Cerebellar cortex (tissue), 1 donor: ENCODE measurements at places on chromosomes 2 and 18.

- no peak for DNase-seq
These were observed 139.6 kb upstream of the NETO1 start for GRCh38 chr18:73007195-73007914.

- DNase-seq, result peak; percentile 29
These were observed 146.4 kb downstream of the FTCDNL1 start for GRCh38 chr2:199704358-199705238.

GRCh38 chr2:54723131-54723995, at the start of gene EML6:
Gene EML6 (plus strand): TSS chr2:54723662. CDS start chr2:54725062, 1,400 bp downstream.
- peak; percentile 99 for DNase-seq

DNA sequence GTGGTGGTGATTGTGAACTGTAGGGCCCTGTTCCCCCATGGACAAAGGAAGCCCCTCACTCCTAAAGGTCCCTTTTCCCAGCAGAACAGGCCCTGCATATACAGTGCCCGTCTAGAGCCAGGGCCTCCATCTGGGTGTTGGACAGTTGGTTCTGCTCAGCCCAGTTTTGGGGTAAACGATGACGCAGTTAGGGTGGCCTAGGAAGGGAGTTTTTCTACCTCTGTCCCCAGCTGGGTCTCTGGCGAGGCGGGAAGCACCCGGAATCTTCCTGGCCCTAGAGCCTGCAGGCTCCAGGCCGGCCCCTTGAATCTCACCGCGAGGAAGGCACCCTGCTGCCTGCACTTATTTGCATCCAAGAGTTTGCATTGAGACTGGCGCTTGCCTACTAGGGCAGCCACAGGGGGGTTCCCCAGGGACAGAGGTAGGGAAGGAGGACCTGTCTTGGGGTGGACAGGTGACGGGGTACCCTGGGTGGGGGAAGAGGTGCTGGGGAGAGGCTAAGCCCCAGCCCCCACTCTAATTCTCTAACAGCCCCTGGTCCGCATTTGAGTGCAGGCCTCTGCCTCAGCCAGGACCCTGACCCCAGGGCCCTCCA, 529 bp upstream of the MTA3 start:
- peak; percentile 54 for DNase-seq

DNA sequence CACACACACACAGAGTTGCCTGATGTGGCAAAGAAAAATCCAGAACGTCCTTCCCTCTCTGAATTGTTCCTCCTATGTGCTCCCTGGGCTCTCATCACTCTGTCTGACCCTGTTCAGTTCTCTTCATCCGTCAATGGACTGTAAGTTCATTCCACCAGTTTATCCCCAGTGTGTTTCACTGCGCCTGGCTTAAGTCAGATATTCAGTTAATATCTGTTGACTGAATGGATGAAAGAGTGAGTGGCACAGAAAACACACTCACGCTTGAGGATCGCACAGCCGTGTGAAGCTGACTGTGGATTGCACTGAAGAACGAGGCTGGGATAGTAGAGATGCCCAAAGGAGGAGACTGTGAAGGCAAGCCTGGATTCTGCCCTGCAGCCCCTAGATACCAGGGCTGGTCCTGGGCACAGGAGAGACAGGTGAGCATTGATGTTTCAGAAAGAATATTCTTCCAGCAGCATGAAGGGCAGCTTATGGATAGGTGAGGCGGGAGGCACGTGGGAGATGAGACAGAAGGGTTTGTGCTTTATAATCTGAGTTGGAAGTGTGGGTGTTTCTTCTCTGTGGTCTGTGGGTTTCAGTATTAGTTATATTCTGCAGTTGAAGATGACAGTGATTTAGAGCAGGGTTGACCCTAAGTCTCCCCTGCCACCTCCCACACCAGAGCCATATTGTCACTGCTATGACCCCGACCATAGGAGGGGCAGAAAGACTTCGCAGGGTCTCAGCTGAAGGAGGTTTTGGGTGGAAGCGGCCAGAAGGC, 129.9 kb downstream of the SOCS6 start:
- no peak for DNase-seq

DNA sequence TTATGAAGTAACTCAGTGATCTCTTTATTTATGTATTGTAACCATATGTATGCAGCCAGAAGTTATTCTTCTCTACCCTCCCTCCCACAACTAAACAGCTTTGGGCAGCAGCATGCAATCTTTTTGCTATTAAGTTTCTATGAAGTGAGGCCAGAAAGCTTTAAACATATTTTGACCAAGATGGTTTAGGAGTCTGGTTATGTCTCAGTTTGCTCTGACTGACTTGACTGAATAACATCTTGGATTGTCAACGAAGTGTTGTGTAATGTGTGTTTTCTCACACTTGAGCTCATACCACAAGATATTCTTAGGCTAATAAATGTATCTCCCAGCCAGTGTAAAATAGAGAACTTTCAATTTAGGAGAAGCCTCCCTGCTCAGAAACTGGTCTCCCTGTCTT, 104.3 kb downstream of the TTC27 start:
- no peak for DNase-seq

DNA sequence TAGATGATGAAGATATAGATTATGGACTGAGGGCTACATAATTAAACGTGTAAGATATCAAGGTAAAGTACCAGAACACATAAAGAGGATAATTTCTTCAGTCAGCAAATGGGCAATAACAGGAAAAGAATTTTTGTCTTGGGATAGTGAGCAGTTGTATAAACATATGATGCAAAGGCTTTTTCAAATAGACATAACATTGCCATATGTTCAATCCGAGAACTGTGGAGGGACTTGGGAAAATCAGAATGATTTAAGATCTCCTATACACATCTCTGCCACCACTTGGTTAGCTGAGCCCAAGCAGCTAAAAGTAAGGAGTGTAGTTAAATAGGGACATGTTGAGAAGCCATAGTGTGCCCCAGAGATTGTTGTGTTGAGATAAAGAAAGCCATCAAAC, 287.6 kb upstream of the ZNF521 start:
- DNase-seq, result no peak

DNA sequence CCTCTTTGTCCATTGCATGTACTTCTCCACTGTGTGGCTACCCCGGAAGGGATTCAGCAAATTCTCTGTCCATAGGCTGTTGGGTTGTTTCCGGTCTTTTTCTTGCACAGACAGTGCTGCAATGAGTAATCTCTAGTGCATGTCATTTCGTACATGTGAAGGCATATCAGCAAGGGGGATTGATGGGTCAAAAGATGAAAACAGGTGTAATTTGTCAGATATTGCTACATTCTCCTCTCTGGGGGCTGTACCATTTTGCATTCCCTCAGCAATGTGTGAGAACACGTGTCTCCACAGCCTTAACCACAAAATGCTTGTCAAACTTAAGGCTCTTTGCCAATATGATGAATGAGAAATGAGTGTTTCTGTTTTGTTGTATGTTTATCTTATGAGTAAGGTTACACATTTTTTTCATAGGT, 60.5 kb downstream of the KLHL29 start:
- no peak for DNase-seq

- DNase-seq, result no peak
These were observed 9.3 kb upstream of the PSMD1 start for GRCh38 chr2:231047274-231047922.

- no peak for DNase-seq
These were observed 533.7 kb upstream of the CHAC2 start for GRCh38 chr2:53233759-53234547.

DNA sequence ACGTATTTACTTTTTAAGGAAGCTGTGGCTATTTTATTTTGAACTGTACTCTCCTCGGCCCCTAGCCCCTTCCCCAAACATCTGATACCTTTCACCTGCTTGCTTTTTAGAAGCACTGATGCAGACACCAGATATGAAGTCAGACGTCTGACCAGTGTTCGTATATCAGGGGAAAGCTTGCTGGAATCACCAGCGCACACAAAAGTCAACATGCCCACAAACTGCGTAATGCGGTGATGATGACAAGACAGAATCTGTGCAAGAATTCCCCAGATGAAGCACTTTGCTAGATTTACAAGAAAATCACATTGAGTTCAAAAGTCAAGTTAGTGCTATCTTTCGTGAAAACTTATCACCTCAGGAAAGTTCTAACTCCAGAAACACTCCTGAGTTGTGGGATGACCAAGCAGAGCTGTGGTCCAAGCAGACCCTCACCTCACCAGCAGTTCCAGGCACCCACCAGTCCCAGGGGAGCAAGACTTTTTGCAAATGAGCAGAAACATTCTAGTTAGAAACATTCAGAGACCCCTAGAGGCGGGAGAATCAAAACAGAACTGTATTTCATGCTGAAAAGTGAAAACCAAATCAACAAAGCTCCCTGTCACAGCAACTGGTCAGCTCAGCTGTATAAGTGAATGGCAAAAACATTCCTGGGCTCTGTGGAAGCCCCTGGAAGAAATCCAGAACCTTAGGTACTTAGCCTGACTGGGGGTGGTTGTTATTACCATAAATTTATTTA, 55.7 kb downstream of the INO80C start:
- DNase-seq, result no peak

DNA sequence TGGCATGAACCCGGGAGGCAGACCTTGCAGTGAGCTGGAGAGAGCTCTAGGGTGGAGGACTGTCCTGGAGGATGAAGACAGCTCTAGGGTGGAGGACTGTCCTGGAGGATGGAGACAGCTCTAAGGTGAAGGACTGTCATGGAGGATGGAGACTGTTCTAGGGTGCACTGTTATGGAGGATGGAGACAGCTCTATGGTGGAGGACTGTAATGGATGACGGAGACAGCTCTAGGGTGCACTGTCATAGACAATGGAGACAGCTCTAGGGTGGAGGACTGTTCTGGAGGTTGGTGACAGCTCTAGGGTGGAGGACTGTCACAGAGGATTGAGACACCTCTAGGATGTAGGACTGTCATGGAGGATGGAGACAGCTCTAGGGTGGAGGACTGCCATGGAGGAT, 21.1 kb upstream of the KCNG2 start:
- DNase-seq, result no peak

DNA sequence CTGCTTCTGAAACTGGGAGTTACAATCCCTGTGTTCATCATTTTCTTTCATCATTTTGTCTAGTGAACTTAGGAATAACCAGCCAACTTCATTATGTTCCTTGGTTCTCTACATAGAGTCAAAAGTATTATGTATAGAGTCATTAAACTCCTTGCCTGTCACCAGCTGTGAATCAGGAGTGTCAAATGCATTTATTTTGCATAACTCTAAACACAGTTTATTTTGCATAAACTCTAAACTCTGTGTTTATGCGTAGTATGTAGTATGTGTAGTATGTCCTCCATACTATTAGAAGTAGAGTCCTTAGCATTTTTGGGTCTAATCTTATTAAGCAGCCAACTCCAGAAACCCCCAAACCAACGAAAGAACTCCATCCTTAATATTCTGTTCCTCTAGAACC, 164.4 kb downstream of the EVA1A start:
- DNase-seq, result no peak

DNA sequence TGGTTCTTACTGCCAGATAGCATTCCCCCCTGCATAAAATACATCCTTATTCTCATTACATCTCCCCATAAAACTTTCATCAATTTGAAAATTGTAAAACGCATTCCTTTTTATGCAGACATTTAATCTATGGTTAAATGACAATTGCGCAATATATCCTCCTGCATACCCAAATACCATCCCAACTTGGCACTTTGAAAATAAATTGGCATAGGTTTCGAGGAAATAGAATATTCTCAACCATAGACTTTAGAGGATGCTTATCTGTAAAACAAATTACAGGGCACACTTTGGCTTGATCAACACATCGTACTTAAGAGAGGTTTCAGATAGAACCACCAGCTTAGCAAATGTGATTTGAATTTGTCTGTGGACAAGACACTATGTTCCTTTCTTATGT, 31.0 kb upstream of the CAVIN2 start:
- DNase-seq, result no peak

DNA sequence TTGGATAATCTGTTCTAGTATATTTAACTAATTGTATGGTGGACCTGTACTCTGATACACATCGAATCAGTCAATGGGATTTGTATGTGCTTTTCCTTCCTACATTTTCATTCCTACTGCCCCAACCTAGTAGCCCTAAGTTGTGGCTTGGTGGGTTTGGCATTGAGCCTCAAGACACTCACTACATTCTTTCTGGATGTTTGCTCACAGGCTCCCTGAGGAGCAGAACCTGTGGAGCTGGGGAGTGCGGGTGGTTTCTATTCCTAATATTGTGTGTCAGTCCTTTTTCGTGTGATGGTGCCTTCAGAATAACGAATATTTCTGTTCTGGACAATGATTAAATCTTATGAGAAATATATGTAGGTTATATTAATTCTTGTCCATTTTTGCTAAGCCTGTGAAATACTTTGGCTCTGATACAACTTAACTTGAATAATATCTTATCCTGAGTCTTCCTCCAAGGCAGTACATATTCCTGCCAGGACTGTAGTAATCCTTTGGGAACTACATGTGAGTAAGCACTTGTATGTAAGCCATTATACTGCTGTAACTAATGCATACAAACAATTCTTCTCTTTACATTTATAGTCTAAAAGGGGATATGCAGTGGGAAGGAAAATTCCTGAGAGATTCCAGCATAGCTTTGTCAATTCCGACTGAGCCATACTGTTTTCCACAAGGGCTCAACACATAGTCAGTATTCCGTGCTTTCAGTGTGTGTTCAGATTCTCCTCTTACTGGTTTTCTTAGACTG, 150.6 kb downstream of the AGPS start:
- DNase-seq, result no peak

DNA sequence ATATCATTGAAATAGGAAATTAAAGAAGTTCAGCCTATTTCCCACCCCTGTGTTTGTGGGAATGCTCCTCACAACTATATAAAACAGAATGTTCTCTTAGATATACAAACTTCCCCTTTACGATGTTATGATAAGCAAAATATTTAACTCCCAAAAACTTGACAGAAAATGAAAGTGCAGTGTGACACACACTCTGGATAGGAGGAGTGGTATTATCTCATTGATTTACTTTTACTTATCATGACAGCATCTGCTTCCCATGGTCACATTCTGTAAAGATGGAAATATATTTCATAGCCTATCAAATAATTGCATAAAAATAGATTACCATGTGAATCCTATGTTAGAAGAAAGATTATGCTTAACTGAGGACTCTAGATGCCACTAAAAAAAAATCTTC, 96.6 kb upstream of the STK17B start:
- no peak for DNase-seq

DNA sequence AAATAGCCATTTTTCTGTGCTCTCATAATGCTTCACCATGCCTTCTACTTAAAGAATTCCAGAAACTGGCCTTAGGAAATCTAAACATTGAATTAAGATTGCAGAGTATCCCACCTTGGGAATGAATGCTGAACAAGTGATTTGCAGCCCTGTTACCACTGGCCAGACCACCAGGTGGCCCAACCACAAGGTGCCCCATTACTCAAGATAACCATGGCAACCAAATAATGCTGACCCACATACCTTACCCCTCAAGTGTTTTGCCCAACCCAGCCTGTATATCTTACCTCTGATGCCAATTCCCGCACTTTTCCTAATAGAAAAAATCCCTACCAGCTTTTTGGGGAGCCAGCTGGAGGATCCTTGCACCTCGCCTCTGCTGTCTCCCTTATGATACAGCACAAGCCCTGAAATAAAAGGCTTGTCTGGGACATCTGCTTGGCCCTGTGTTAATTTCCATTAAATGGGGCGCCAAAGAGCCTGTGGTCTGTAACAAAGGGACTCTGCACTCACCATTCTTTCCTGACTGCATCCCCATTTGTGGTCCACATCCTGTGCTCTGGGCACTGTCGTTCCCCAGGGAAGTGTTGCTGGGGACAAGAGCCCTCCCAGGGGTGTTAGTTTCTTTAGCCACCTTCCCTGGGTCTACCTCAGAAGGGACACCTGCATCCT, 17.3 kb upstream of the KCNF1 start:
- no peak for DNase-seq
